ENCODE measurements at places on chromosomes 6 and 20.
A peak's percentile ranks its signal among the peaks of the same experiment; 100 is the strongest.

- peak; percentile 4 for DNase-seq
Measured at GRCh38 chr20:39338469-39339376, 376.6 kb downstream of the DHX35 start.

DNA sequence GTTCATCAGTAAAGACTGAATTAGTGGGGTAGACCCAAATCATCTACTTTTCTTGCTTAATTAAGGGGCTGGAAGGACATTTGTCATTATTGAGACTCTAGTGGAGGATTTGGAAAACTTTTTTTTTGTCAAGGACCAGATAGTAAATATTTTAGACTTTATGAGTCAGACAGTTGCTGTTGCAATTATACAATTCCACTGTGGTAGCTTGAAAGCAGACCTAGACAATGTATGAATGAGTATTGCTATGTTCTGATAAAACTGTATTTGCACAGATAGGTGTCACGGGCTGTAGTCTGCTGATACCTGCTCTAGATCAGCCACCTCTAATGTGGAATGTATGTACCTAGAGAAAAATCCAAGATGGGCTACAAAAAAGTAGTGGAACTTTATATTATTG lies 175.0 kb downstream of the CARMIL1 start:
- no peak for DNase-seq

DNA sequence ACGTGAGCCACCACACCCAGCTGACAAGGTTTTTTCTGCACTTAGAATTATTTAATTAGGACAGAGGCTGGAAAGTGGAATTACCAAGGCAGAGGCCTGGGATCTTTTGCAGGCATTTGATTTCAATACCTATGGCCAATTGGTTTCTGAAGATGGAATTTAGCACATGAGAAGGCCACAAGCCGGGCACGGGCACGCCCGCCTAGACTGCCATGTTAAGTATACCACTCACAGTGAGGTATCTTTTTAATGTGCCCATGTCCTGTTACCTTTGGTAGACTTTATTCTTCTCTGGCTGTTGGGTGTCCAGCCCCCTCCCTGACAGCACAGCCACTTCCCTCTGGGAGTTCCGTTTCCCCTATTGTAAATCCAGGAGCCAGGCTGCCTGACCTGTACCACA lies 18.0 kb upstream of the TAF8 start:
- DNase-seq, result no peak

GRCh38 chr6:14337152-14337551 lies 219.6 kb downstream of the CD83 start:
- DNase-seq, result no peak

GRCh38 chr20:32626407-32626806 lies 41.3 kb upstream of the NOL4L start:
- no peak for DNase-seq

- no peak for DNase-seq
Measured at GRCh38 chr20:32920530-32921298, 62.0 kb downstream of the EFCAB8 start.

- DNase-seq, result no peak
Measured at GRCh38 chr20:23085436-23086055, 578 bp downstream of the CD93 start.
